ENCODE measurements at places on chromosomes 2 and 18. TPM values are rescaled to one million over a fixed set of nuclear protein-coding genes. Genes with fewer than 3 reads are reported as not detected.

XIRP2 gene
- total RNA-seq = not detected

FSHR gene
- not detected for total RNA-seq

DNA sequence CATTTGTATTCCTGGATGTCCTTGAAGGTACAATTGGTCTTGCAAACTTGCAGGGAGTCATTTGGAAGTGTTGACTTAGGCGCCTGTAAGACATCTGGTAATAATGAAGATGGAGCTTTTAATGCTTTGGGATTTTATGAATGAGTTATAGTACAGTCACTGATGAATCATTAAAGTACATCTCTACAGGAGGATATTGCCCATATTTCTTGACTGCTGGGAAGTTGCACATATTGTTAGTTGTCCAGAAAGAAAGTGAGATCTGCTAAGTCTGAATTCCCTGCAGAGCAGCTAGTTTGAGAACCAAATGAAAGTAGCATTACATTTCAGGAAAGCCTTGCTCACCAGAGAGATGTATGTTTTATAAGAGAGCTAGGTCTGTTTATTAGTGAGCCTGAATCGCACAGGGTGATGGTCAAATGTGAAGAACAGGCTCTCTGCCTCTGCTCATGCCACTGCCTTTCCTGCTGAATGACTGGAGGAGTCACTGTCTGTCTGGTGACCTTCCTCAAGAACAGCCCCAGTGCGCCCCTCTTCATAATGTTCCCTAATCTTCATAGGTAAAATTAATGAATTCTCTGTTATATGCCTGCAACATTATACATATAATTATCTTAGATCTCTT, 138.9 kb upstream of the KLHL14 start:
- no peak for DNase-seq

PGAP1 gene
- 1.4 TPM for total RNA-seq

DNA sequence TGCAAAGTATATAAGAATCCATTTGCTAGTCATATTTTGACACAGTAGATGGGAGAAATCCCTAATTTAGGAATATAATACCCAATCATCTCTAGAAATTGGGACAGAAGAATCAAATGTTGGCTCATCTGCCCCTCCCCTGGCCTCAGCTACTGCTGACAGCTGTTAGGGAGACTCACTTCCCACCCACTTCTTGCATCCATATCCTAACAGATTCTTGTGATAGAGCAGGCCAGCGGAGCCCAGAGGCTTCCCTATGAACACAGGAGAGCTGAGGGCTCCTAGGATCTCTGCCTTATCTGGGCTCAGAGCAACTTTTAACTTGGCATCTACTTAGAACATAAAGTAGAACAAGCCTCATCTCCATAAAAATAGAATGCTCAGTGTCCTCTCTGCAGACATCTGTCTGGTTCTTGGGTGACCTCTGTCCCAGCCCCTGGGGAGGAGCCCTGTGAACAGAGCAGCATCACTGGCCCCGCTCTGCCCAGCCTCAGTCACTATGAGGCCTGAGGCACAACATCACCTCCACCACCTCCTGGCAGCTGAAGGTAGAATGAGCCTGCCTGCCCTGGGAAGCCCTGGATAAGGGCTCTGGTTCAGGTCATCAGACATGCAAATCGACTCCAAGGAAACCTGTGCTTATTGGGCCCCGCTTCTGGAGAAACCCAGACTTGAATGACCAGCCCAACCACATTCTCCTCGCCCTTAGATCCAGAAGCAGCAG, 229.7 kb downstream of the ANKRD36B start:
- DNase-seq = no peak

DNA sequence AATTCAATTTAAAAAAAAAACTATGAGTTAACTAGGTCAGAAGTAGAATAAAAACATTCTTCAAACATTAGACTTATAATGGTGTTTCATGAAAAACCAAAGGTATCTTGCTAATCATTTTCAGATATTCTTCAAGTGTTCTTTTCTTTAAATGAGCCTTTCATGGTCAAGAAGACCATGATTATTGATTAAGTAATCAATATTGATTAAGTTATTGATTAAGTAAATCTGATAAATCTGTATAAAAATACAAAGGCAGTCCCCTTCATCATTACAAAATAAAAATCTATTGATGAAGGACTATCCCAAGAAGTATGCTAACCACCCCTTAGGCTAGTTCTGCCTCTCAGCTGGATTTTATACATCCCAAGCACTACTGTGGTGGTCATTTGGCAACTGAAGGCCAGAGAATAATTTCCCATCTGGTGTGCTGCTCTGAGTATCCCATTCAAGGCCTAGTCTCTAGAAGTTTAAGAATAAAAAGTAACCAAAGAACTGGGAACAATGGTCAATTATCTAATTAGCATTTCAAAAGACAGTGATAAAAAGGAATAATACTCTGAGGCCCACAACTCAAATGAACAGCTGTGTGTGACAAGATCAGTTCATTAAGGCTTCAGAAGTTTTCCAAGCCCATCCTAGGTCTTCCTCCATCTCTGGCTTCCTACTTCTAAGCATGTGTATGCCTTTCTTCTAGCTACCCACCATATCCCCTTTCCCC, 63.5 kb downstream of the TCF4 start:
- DNase-seq = no peak

SPTBN1 gene
- 34.9 TPM for total RNA-seq

GRCh38 chr2:43302961-43303494, 76.6 kb upstream of the ZFP36L2 start:
- DNase-seq = no peak

VRK2 gene
- 0.10 TPM for total RNA-seq
